ENCODE measurements at places on chromosomes 3 and 15.

DNA sequence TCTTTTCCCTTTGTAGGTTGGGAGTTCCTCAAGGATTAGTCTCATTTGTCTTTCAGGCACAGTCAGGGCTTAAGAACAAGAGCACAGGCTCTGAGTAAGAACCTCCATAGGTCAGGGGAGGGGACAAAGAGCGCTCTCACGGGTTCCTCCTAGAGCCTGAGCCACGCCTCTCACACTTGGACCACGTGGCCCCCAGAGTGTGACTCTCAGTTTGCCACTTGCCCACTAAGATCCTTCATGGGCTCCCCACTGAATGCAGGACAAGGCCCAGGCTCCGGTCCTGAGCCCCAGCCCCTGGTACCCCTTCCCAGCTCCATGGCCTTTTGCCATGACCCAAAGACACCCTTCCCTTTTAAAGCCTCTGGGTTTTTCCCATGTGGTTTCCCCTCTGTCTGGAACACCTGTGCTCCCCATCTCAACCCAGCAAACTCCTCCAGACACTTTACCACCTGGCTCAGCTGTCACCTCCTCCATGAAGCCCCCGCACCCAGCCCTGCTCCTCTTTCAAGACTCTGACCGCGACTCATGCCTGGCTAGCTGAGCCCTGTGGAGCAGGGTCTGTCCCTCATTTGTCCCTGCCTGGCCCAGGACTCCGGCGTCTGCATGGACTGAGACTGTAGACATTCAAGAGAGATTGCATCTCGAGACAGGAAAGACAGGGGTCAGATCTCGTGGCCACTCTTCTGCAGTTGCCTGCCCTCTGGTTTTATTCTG lies 32.7 kb downstream of the IQSEC1 start:
- no peak for DNase-seq

DNA sequence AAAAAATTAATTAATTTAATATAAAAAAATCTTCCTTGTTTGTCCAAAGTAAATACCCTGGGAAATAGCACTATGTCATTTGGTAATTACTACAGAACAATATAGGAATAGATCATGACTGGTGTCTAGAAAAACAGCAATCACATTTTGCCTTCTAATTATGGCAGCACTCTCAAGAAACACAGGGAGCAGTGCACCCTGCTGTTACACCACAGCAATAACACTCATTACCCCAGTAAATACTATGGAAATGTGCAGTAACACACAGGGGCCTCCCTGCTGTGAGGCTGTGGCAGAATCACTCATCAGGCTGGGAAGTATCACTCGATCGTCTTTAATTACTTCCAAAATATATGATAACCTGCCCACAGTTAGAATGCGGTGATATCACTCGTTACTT lies 646.0 kb downstream of the TUSC7 start:
- no peak for DNase-seq

DNA sequence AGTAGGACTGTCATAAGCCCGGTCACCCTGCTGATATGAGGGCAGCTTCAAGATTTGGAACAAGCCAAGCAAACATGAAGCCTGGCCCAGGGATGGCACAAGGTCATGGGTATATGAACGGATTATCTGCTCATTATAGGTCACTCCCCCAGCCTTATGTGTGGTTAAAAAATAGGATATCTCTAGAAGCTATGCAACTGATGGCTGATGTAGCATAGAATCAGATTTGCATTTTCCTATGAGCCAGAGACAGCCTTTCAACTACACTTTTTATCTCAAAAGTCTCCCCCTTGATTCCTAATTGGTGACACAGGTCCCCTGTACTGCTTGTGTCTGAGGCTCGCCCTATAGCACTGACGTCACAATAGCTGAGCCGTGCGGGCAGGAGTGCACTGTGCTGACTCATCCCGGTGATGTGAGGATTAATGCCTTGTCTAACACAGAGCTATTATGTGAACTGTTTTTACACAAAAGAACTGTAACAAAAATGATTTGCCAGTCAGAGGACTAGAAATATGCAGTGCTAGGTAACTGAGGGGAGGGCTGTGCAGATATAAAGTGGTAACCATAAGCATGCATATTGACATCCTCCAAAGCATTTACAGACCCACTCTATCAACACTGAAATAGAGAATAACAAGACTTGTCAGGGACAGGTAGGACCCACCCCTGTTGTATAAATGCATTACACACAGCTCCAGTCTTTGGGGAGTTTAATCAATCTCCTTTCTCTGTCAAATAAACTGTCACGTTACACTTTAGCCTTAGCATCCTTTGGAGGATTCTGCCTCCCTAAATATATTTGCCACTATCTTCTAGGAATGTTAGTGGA lies 204.9 kb downstream of the TIGIT start:
- DNase-seq, result no peak

DNA sequence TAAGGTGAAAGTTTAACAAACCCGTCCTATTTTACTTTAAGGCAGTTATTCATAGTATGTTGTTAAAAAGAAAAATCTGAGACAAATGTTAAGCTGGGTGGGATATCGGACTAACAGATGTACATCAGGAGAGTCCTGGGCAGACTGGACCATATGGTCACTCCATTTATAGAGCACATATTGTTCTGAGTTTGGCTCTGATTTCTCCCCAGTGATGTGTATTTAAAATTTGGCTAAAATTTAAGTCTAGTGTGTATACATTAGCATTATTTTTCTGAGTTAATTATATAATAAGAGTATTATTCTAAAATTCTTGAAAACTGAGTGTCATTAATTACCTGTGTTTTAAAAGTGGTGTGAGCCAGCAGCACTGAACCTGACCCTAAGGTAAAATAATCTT lies 6.1 kb downstream of the GMPS start:
- no peak for DNase-seq

GRCh38 chr15:75578173-75578947 lies 755 bp downstream of the PTPN9 start:
- DNase-seq, result no peak

- DNase-seq, result no peak
These were observed 536.4 kb downstream of the UNC13C start for GRCh38 chr15:54514601-54515000.

DNA sequence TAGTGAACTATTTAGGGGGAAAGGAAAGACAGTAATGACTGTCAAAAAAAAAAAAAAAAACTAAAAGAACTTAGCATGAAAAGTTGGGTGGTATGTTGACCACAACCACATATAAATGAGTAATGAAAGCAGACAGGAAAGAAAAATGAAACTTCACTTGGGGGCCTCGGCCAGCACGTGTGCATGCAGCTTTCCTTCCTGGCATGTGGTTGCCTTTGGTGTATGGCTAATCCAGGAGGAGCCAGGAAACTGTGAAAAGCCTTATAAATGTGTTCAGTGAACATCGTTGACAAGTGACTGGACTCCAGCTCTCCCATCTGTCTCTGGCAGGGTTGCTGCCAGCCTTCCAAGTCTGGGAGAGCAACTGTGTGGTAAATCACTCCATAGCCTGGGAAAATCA lies 195.1 kb downstream of the DTWD1 start:
- no peak for DNase-seq

- no peak for DNase-seq
These were observed 99.3 kb upstream of the SLC24A5 start for GRCh38 chr15:48021336-48022086.

GRCh38 chr15:49624056-49624455 lies 3.2 kb downstream of the DTWD1 start:
- no peak for DNase-seq

DNA sequence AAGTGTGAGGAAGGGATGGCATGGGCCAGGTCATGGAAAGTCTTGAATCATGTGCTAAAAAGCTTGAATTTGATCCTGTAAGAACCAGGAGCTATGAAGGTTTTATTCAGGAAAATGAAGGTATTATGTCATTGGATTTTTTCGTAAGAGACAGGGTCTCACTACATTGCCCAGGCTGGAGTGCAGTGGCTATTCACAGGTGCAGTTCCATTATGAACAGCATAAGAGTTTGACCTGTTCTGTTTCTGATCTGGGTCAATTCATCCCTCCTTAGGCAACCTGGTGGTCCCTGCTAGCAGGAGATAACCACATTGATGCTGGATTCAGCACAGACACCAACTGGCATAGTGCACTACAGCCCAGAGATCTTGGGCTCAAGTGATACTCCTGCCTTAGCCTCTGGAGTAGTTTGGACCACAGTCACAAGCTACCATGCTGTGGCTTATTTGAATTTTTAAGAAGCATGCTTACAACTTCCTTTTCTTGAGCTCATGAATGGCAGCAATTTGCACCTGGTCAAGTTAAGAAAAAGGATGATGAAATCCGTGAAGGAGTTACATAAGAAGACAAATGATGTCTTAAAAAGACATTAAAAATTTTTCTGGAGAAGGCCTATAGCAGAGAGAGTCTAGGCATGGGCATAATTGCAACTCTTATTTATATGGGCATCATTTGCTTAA lies 79.1 kb downstream of the CADPS start:
- DNase-seq, result no peak

- DNase-seq, result no peak
These were observed 19.0 kb downstream of the MRAS start for GRCh38 chr3:138367326-138367850.

DNA sequence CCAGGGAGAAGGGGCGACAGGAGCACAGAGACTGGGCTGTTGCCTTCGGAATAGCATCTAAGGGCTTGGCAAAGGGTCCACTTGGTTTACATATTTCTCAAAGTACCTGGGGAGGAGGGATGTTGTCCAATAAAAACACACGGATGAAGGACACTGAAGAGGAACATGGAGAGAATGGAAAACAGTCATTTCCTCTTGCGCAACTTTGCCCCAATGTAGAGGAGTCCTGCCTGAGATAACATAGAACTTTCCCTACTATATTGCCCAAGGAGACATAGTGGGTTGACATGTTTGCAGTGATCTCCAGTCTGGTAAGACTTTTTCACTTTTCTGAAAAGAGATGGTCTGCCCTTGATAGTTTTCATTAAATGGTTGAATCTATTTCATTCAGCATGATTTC lies 468.8 kb upstream of the SUCLG2 start:
- no peak for DNase-seq

DNA sequence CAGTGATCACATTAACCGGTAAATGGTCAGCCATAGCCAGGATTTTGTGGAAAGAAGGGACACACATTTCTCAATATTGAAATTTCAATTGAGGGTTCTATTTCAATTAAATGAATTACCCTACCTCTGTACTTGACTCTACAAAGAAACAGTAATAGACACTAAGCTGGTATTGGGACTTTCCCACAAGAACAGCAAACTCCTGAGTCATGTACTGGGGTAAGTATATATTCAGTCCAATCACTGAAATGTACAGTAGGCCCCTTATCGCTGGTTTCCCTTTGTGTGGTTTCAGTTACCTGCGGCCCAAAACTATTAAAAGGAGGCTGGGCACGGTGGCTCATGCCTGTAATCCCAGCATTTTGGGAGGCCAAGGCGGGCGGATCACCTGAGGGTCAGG lies 17.6 kb downstream of the ASB14 start:
- DNase-seq, result no peak

DNA sequence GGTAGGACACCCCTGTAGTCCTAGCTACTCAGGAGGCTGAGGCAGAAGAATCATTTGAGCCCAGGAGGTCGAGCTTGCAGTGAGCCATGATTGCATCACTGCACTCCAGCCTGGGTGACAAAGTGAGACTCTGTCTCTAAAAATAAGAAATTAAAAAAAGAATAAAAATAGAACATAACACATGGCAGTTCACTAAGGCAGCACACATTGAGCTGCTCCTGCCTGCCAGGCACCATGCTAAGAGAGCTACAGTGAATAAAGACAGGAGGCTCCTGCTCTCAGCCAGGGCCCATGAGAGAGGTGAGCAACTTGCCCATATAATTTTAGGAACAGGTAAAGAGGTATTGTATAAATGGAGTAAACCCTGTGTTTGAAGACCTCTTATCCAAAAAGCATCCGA lies 54.3 kb downstream of the EBLN2 start:
- DNase-seq, result no peak

DNA sequence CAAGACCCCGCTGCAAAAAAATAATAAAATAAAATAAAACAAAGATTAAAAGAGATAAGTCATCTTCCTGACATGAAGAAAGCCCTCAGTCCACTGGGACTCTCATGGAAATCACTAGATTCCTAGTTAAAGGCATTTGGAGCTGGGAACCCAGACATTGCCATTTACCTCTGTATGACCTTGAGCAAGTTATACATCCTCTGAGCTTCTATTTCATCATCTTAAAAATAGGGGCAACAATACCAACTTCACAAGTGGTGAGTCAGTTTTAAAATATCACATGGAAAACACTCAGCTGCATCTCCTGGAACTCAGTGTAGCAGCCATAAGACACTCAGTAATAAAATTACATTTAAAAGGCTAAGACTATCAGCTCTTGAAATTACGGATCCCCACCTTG lies 334.8 kb downstream of the ERC2 start:
- no peak for DNase-seq

DNA sequence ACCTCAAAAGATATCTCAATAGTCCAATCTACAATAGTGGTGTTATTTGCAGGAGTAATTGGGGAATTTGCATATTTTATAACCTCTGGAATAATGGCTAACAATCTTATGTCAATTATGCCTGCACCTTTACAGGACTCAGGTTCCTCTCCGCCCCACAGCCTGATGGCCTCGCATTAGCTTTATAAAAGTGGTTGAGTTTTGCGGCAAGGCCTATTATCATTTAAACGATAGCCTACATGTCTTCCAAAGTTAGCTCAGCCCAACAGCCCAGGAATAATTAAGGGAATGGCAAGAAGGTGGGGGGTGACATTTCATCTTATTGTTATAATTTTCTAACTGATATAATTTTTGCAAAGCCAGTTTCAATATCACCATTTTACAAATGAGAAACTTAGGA lies 97.3 kb downstream of the RTP4 start:
- DNase-seq, result no peak

DNA sequence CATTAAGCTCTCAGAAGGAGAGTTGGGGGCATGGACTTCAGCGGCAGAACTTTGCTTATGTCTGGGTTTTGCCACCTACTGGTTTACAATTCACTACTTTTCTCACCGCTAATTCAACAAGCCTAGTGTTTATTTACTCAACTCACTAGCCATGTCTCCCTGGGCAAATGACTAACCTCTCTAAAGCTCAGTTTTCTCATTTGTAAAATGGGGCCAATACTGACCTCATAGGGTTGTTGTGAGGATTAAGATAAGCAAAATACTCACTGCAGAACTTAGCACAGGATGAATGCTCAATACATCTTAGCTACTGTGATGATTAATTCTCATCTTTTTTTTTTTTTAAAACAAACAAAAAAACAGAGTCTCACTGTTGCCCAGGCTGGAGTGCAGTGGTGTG lies 106.3 kb downstream of the CADPS start:
- no peak for DNase-seq

DNA sequence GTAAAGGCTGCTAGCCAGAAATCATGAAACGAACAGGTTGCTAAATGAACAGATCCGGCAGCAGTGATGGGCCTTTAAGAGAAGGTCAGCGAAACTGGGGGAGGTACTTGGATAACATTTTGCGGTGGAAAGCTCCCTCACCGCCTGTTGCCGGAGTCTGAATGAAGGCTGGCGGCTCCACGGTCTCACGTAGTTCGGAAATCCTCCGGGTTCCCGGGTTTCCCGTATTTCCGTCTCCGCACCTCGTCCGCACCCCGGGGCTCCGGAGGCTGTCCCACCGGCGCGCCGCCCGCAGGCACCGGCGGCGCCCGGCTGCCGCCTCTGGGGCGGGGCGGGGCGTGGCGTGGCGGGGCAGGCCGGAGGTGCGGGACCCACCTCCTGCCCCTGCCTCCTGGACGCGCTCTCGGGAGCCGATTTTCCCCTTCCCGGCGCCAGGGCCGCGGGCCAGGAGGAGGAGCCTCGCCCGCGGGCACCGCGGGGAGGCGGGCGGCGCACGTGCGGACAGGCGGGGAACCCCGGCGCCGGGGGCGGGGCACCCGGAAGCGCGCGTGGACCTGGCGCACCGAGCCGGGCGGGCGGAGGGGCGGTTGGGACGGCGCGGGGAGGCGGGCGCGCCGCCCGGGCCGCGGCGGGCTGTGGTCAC lies at the start of gene ZDHHC23:
TSS of gene ZDHHC23 (plus strand) at position 642 of the 643 bp plus-strand sequence. CDS start 790 bp downstream, outside the sequence.
- peak; percentile 53 for DNase-seq

- DNase-seq, result no peak
These were observed 99.7 kb downstream of the RARB start for GRCh38 chr3:25527801-25528200.
